ENCODE measurements at places on chromosomes 1 and 21. TPM values are rescaled to one million over a fixed set of nuclear protein-coding genes. Genes with fewer than 3 reads are reported as not detected.
A peak's percentile ranks its signal among the peaks of the same experiment; 100 is the strongest.

The ATP5PB gene
- total RNA-seq = 383 TPM

The TMOD4 gene
- total RNA-seq = 1.5 TPM

The GNG12 gene
- total RNA-seq = 0.13 TPM

The TSPAN1 gene
- total RNA-seq = not detected

The TMEM200B gene
- total RNA-seq = not detected

The CFHR2 gene
- not detected for total RNA-seq

DNA sequence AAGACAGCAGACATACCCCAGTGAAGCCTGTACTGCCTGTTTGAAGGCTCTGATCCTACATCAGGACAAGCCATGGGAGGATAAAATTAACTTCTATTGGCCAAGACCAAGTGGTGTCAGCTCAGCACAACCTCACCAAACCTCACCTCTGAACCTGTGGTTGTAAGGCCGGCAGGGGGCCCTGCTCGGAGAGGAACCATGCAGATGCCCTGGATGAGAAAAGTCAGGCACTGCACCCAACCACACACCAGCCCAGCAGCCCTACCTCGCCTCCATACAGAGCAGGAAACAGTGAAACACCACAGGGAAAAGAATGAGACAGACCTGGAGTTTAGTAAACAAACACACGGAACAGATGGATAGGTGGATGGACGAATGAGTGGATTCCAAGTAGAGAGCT, 70.0 kb upstream of the PAX7 start:
- ATAC-seq = no peak

DNA sequence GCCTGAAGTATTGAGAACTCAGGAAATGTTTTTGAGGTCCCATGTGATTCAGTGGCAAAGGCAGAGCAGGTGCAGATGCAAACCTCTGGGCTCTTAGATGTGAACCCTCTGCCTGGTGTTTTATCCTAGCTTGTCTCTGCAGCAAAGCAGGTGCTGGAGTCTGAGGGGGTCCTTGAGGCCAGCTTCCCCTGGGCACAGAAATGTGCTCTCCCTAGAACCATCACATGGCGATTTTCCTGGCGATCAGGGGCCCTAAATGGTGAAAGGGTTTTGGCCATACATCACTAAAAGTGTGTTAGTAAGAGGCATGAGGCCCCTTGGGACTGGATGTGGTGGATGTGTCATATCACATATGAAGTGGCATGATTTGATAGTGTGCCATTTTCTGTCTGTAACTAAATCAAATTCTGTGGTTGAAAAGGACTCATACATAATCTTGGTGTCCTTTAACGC, 144.8 kb downstream of the ST6GALNAC3 start:
- no peak for ATAC-seq

DNA sequence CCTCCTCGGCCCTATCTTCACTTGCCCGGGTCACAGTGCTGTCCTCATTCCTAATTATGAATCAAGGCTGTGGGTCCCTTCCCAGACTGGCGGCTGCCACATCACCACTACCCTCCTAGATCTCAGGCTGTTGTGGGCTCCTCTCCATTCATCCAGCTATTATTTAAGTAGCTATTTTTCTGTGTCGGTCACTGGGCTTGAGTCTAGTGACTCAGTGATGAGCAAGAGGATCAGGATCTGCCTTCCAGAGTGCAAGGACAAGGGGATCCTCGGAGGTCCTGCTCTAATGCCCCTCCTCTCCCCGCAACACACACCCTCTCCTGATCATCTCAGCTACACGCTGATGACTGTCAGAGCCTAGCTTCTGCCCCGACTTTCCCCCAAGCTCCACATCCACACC, 34.1 kb downstream of the CDCP2 start:
- no peak for ATAC-seq

- ATAC-seq = no peak
Observed at GRCh38 chr1:12811409-12811784, 19.8 kb downstream of the PRAMEF11 start.

GRCh38 chr1:159921700-159922504, 3.4 kb downstream of the TAGLN2 start:
- no peak for ATAC-seq

DNA sequence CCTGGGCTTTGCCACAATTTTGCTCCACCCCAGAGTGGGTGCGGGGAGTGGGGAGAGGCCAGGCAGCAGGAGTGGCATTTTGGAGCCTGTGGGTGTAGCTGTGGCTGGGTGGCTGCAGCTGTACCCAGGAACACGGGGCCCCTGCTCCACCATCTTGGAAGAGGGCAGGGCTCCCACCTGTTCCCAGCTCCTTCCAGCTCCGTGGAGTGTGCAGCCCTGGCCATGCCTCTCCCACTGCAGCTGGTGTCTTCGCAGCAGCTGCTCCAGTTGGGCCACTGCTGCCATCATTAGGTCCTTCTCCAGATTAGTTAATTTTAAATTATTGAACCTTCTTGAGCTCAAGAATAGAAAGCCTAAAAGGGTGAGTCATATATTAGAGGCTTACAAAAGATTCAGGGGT, 17.6 kb downstream of the FAM20B start:
- no peak for ATAC-seq

DNA sequence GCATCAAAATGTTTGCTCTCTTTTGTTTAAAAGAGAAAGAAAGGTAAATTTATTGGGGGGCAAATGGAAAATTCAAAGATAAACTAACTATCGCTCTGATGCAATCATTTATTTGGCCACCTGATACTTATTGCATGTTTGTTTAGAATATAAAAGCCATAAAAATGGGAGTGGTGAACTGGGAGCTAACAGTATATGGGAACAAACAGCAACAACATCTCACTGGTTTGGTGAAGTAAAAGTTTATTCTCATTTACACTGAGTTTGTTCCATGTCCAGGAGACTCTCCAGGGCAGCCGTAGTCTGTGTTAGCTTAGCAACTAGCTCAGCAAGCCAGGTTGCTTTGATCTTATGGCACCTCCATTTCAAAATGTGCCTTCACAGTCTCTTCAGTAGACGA, 20.4 kb downstream of the C4BPA start:
- ATAC-seq = no peak

- ATAC-seq = peak; percentile 85
Observed at GRCh38 chr1:23591460-23592208, 32.3 kb upstream of the ID3 start.

- no peak for ATAC-seq
Observed at GRCh38 chr1:213728593-213729536, 258.9 kb upstream of the PROX1 start.

- ATAC-seq = no peak
Observed at GRCh38 chr1:6852136-6852890, 67.1 kb downstream of the CAMTA1 start.
